ENCODE measurements at places on chromosomes 4 and X.

DNA sequence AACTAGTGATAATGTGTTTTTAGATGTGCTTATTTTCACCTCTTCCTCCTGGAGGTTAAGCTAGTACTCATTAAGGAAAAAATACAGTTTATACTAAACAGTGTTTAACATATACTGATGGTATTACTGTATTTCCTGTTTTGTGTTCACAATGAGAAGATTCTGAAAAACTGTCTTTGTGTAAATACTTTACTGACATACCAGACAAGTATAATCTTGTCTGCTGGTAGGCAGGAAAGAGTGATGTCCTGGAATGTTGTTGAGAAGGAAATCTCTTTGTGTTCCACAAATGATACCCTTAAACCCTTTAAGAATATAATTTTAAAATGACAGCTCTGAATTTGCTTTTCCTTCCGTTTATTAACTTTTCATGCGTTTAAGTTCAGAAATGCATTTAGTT, 205.5 kb upstream of the NUDT6 start:
- DNase-seq = no peak

GRCh38 chr4:80295826-80296225, 29.4 kb downstream of the FGF5 start:
- no peak for DNase-seq

DNA sequence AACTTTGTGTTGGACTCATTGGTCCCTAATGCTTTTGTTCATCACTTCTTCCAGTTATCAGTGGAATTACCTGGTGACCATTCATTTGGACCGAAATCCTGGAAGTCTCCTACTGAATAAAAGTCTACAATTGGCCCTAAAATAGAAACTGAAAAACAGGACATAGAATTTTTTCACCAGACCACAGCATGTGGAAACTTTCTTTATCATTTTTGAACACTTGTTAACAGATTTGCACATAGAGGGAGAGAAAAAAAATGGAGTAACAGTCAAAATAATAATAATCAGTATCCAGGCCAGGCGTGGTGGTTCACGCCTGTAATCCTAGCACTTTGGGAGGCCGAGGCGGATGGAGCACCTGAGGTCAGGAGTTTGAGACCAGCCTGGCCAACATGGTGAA, 7.1 kb downstream of the EPGN start:
- DNase-seq = no peak

- DNase-seq = no peak
Observed at GRCh38 chrX:39451046-39451445, 646.7 kb downstream of the BCOR start.

- peak; percentile 26 for DNase-seq
Observed at GRCh38 chrX:70168238-70169188, 8.8 kb upstream of the DGAT2L6 start.

DNA sequence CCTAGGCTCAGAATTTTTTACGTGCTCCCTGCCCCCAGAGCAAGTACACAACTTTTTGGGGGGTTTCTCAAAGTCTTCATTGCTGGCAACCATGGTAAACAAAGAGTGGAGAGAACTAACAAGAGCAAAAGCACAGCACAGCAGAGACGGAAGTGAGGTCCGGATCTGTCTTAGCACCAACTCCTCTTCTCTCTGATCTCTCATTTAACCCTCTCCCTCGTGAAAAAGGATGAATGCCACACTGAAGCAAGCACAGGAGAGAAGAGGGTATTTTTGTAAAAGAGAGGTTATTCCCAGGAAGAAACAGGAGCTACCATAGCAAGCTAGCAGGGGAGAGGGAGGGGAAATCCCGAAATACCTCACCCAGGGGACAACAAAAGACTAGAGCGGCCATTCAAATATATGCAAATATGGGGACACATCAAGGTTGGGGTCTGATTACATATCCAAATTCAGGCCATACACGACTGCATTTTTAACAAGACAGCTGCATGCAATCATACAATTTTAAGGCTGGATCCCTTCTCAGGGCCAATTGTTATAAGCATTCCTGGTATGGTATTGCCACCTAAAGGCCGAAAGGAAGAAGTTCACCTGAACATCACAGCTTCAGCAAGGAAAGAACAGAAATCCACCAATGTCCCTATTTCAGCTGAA, 46.6 kb downstream of the CD40LG start:
- peak; percentile 49 for DNase-seq

DNA sequence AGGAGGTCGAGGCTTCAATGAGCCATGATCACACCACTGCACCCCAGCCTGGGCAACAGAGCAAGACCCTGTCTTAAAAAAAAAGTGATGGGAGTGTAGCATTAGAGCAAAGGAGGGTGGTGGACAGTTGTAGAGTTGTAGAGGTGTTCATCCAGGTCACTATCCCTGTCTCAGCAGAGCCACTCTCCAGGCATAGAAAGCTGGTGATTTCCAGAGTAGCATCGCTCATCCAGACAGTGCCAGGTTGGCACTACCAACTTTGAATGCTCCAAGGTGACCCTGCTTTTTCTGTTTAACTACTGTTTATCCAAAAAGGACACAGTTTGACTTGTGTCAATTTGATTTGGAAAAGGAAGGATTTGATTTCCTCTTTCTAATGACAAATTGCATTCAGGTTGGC, 147.3 kb downstream of the USP46 start:
- DNase-seq = no peak

- DNase-seq = peak; percentile 13
Observed at GRCh38 chrX:121000589-121000988, 15.0 kb upstream of the CT47A1 start.

GRCh38 chr4:87196927-87197326, 23.5 kb downstream of the KLHL8 start:
- no peak for DNase-seq

GRCh38 chr4:170741856-170742255, 652.1 kb upstream of the AADAT start:
- DNase-seq = no peak

GRCh38 chr4:132982151-132982550, 166.9 kb upstream of the PCDH10 start:
- DNase-seq = no peak

DNA sequence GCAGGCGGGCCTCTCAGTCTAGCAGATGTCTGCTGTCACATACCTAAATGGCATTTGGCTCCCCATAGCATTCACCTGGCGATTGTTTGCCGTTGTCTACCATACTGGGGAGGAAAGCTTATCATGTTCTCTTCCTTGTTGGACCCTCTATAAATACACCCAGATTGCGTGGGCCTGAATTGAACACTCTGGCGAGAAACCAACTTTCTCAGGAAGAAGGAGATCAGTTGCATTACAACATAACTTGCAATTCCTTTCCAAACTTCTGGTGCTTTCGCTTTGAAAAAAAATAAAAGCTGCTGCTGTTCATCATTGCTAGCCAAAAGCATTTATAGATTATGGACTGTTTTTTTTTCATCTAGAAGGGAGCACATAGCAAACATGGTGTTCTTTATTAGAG, 230.0 kb upstream of the GPC4 start:
- no peak for DNase-seq

DNA sequence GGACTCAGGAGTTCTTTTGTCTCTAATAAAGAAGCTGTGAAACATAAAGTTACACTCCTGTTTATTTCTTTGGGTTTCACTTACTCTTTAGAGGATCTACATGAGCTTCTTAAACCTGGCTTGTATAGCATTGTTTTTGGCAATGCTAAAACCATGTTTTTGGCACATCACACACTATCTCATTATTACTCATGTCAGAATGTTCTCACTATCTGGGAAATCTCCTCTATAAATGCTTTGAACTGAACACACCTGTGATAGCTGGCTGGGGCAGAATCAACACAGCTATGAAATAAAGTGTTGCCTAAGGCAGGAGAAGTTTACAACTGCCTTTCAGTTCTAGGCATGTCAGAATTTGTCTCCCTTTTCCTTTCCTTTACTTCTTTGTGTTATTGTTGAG, 52.6 kb downstream of the SULT1B1 start:
- DNase-seq = no peak

- DNase-seq = no peak
Observed at GRCh38 chrX:154840856-154841255, 6.4 kb upstream of the SMIM9 start.

DNA sequence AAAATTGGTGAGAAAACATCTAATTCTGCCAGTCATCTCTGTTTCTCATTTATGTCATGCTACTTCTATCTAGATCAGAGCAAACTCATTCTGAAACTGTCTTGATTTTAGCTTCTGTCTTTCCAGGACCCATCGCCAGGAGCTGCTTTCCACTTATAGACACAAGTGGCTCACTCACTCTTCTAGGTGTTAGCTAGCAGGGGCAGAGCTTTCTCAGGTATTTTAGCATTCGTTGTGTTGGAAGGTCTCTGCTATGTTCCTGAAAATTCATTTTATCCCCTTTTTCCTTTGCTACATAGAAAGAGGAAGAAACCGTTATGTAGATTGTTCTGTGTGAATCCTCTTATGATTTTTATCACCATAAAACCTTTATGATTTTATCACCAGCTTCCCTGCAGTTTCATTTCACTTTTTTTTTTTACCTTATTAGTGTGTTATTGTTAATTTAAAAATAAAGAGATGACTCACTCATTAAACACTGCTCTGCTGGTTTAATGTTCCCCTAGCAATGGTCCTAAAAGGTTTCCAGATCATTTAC, 246.6 kb upstream of the AADAT start:
- DNase-seq = no peak

GRCh38 chr4:19776929-19777328, 474.8 kb upstream of the SLIT2 start:
- no peak for DNase-seq

- DNase-seq = no peak
Observed at GRCh38 chrX:9141496-9141895, 107.6 kb upstream of the FAM9B start.

DNA sequence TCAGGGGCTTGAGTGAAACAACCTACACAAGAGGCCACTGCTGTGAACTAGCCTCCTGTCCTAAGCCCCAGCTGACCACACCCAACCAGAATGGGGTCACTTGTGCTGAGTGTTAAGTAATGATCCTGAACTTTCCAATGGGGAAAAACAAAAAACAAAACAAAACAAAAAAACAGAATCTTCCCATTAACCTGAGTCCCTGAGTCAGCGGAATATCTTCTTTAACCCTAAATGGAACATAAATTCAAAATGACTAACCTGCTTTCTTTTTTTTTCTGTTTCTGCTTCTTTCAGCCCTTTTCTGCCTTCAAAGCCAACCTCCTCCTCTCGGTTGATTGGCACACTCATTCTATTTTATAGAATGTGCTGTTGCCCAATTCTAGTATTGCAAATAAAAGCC, 31.2 kb upstream of the MAGEA8 start:
- DNase-seq = no peak

DNA sequence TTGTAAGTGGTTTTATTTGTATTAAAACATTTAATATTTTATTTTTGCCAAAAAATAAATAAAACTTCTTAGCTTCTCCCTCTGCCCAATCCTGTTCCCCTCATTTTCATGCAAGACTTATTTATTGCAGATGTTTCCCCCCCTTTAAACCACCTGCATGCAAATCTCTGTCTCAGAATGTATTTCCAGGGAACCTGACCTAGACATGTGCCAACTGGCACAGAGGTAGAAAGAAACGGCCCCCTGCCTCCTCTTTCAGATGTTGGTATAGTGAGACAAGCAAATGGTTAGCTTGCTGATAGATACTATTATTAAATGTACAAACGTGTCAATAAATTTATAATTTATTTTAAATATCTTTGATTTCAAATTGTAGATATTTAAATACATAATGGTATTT, 47.1 kb downstream of the KLF3 start:
- DNase-seq = no peak

DNA sequence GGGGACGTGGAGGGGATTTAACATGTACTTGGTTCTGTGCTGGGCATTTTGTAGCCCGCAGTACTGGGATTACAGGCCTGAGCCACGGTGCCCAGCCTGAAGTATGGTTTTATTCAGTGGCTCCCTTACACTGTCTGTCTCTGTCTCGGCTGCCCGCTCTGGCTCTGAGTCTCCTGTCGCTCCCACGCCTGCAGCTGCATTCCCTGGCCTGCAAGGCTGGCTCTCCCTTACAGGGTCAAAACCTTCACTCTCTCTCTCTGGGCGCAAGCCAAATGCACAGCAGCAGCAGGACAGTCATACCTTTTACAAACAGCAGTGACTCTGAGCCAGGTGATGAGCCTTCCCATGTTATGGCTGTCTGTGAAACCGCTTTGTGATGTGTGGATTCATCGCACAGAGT, 72.1 kb downstream of the HTRA3 start:
- no peak for DNase-seq

Measured in neural progenitor cell (in vitro differentiated cells).